ENCODE measurements at places on chromosomes 1 and 21. TPM values are rescaled to one million over a fixed set of nuclear protein-coding genes. Genes with fewer than 3 reads are reported as not detected.

STYXL2 gene
- not detected for total RNA-seq

DNA sequence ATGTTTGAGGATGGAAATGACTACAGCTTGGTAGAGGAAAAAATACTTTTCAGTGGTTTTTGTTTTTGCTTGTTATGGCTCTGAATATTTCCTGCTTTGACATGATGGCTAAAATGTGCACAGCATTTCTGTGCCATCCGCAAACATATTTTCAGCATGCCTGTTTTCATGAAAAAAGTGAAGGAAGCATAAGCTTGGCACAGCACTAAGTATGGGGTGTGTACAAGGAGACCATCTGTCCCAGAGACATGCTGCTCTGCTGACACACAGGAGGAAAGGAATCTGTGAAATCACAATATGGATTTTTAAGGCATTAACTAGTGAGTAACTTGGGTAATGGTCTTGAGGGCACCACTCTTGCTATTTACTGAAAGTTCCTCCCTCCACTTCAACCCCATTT, 595.5 kb downstream of the RWDD3 start:
- H3K27ac ChIP-seq = no peak overlapping the region
- no peak overlapping the region for H3K4me3 ChIP-seq
- no peaks in the 10 kb centered on the region for H3K36me3 ChIP-seq
- H3K4me1 ChIP-seq = no peaks in the 10 kb centered on the region

DNA sequence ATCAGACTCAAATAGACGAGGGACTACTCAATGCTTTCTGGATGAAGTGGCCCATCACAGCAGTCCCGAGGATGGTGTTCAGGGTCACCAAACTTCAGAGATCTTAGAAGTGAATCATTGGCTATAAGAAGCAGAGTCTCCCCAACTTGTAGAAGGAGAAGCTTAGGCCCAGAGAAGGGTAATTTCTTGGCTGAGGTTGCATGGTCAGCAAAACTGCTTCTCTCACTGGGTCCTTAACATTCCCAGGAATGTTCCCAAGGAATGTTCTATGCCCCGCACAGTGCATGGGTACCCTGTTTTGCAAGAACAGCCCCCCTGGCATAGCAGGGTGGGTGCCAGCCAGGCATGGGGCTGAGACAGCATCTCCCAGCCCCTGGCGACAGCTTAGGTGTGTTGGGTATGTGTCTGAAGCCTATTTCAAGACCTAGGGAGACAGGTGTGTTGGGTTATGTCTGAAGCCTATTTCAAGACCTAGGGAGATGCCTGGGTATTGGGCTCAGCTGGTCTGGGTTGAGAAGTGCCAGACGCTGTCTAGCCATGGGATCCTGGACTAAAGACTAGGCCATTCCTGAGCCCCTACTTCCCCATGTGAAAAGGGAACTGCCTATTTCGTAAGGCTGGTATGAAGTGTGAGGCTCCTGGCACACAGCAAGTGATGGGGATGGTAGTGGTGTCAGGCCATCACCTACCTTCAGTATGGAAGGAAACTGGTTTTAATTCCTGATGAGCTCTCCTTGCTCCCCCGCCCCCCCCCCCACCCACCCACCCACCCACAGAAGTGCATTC, 26.1 kb downstream of the PADI6 start:
- H3K4me1 ChIP-seq = peaks cover 3% of the 10 kb centered on the region
- DNase-seq = no peak
- peaks cover 9% of the 10 kb centered on the region for H3K27me3 ChIP-seq
- no peak overlapping the region for H3K4me3 ChIP-seq

TMPRSS15 gene
- not detected for total RNA-seq

- DNase-seq = no peak
- no peak overlapping the region for H3K27ac ChIP-seq
- H3K36me3 ChIP-seq = peaks cover 5% of the 10 kb centered on the region
- no peak overlapping the region for H3K4me3 ChIP-seq
Observed at GRCh38 chr1:26946270-26946669, 14.0 kb downstream of the KDF1 start.

DNA sequence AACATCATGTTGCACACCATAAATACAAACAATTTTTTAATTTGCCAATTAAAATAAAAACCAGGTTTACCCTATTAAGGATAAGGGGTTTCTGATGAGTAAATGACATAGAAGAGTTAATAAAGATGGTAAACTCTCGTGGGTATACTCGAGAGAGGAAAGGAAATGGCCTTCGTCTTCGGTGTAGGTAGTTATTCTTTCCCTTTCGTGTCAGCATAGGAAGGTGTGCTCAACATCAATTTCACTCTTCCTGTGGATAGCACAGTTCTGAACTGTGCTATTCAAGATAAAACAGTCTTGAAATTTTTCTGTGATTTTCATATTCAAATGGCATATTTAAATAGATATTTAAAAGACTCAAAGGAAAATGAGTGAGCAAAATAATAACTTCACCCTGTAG, 98.2 kb downstream of the RGL1 start:
- no peak for DNase-seq
- H3K36me3 ChIP-seq = peaks cover 2% of the 10 kb centered on the region
- no peak overlapping the region for H3K27ac ChIP-seq
- H3K4me1 ChIP-seq = peaks cover 2% of the 10 kb centered on the region
- H3K27me3 ChIP-seq = no peaks in the 10 kb centered on the region

AMY1C gene
- total RNA-seq = not detected

GRCh38 chr1:225827076-225827475, 17.2 kb downstream of the EPHX1 start:
- no peak for DNase-seq
- H3K4me3 ChIP-seq = no peak overlapping the region
- H3K36me3 ChIP-seq = peaks cover 3% of the 10 kb centered on the region
- H3K4me1 ChIP-seq = no peaks in the 10 kb centered on the region

ADSS2 gene
- total RNA-seq = 44.6 TPM

GRCh38 chr1:35120458-35121133, 41.4 kb downstream of the ZMYM1 start:
- peaks cover 8% of the 10 kb centered on the region for H3K4me1 ChIP-seq
- no peak for DNase-seq
- no peak overlapping the region for H3K4me3 ChIP-seq
- H3K36me3 ChIP-seq = peaks cover 2% of the 10 kb centered on the region

USH2A gene
- not detected for total RNA-seq

- no peak for DNase-seq
- H3K27me3 ChIP-seq = peaks cover 18% of the 10 kb centered on the region
- H3K4me3 ChIP-seq = no peak overlapping the region
- H3K4me1 ChIP-seq = no peaks in the 10 kb centered on the region
- no peaks in the 10 kb centered on the region for H3K36me3 ChIP-seq
Observed at GRCh38 chr1:63824451-63824850, 50.6 kb downstream of the ROR1 start.

NECTIN4 gene
- total RNA-seq = not detected

DNA sequence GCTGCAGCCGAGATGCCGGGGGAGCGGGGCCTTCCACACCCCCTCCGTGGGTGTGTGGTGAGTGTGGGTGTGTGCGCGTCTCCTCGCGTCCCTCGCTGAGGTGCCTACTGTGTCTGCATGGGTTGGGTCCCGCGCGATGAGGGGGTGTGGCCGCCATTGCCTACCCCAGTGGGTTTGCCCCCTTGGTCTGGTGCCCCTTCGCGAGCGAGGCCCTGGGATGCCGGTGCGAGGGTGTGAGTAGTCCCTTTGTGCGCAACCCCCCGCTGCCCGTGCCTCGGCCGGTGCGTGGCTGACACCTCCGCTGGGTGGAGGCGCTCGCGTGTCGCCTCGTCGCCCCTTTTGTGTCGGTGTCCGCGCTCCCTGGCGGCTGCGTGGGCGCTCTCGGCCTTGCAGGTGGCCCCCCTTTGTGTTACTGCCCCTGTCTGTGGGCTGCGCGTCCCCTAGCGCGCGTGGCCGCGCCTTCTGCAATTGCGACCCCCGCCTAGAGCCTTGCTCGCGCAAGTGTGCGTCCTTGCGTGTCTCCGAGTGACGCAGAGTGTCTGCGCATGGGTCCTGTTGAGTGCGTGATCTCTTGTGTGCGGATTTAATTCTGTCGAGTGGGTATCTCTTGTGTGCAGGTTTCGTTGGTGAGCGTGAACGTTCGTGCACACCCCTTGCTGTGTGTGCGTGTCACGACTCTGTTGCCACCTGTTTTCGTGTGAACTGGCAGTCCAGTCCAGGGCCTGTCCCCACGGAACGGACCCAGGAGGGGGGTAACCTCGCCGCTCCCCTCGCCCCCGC, 553 bp downstream of the TTC3 start:
- H3K27ac ChIP-seq = peak overlapping the region; percentile 97
- H3K4me3 ChIP-seq = peak overlapping the region; percentile 96
- H3K4me1 ChIP-seq = peaks cover 34% of the 10 kb centered on the region
- no peaks in the 10 kb centered on the region for H3K27me3 ChIP-seq

DNA sequence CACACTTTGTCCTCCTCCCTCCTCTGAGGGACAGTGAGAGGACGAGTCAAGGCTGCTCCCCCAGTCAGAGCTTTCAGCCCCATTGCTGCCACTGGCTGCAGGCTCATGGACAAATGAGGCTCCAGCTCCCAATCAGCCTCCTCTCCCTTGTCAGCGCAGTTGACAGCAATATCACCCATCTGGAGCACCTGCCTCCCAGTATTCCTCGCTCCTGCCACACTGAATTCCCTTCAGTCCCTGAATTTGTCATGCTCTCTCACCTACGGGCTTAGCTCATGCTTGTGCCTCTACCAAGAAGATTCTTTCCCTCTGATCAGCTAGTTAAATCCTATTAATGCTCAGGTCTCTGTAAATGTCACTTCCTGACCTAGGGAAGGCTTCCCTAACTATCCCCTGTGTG, 54.4 kb upstream of the SYT6 start:
- no peak for DNase-seq
- peaks cover 16% of the 10 kb centered on the region for H3K4me1 ChIP-seq
- peak overlapping the region; percentile 70 for H3K27ac ChIP-seq
- H3K36me3 ChIP-seq = peaks cover 5% of the 10 kb centered on the region
- H3K27me3 ChIP-seq = peaks cover 90% of the 10 kb centered on the region
- peak overlapping the region; percentile 42 for H3K4me3 ChIP-seq

DNA sequence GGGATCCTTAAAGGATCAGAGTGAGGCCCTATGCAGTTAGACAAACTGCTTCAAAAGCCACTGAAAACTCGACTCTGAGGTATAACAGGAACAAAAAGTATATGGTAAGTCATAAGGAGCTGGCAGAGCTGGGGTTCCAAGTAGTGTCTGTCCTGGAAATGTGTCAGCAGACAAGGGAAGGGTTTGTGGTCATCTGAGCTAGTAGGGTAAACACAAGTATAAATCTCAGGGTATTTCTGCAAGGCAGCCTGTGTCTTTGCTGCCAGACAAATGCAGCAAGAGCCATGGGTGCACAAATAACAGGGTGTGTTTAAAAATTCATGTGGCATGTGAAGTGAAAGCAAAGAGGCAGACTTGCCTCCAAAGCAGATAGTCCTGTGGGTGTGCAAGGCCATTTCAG, 759.0 kb upstream of the ADAMTS5 start:
- no peaks in the 10 kb centered on the region for H3K36me3 ChIP-seq
- DNase-seq = no peak
- no peaks in the 10 kb centered on the region for H3K27me3 ChIP-seq
- no peak overlapping the region for H3K27ac ChIP-seq
- no peaks in the 10 kb centered on the region for H3K4me1 ChIP-seq

- no peak for DNase-seq
- no peaks in the 10 kb centered on the region for H3K27me3 ChIP-seq
- H3K36me3 ChIP-seq = no peaks in the 10 kb centered on the region
- H3K27ac ChIP-seq = no peak overlapping the region
- no peaks in the 10 kb centered on the region for H3K4me1 ChIP-seq
Observed at GRCh38 chr1:237670302-237670701, 220.4 kb downstream of the ZP4 start.

- DNase-seq = no peak
- H3K27ac ChIP-seq = no peak overlapping the region
- no peaks in the 10 kb centered on the region for H3K27me3 ChIP-seq
- no peak overlapping the region for H3K4me3 ChIP-seq
Observed at GRCh38 chr1:158962983-158963382, 31.6 kb downstream of the PYHIN1 start.

DNA sequence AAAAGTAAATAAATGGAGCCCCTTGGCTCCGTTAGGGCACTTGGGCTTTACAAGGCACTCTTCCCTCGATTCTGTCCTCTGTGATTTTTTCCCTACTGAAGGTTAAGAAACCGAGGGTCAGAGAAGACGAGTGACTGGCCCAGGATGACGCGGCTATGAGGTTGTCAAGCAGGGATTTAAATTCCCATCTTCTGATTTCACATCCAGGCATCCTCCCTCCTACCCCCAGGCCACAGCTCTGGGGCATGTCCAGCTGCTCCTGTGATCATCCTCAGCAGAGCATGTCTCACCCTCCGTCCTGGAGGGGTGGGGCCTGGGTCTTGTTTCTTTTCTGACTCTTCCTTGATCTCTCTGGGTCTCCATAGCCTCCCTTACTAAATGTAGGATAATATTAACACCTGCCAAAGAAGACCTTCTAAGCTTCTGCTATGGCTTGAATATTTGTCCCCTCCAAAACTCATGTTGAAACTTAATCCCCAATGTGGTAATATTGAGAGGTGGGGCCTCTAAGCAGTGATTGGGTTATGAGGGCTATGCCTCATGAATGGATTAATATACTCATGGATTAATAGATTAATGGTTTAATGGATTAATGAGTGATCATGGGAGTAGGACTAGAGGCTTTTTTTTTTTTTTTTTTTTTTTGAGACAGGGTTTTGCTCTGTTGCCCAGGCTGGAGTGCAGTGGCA, 4.6 kb downstream of the CRYBG2 start:
- no peak overlapping the region for H3K4me3 ChIP-seq
- H3K36me3 ChIP-seq = peaks cover 3% of the 10 kb centered on the region
- DNase-seq = no peak
- peaks cover 5% of the 10 kb centered on the region for H3K27me3 ChIP-seq

GRCh38 chr1:145995964-145996432, 381 bp downstream of the TXNIP start:
- peaks cover 65% of the 10 kb centered on the region for H3K4me1 ChIP-seq
- no peaks in the 10 kb centered on the region for H3K27me3 ChIP-seq
- DNase-seq = no peak
- H3K36me3 ChIP-seq = peaks cover 25% of the 10 kb centered on the region
- peak overlapping the region; percentile 97 for H3K27ac ChIP-seq
- peak overlapping the region; percentile 99 for H3K4me3 ChIP-seq

- peaks cover 11% of the 10 kb centered on the region for H3K36me3 ChIP-seq
- no peaks in the 10 kb centered on the region for H3K27me3 ChIP-seq
- H3K4me1 ChIP-seq = peaks cover 21% of the 10 kb centered on the region
- no peak for DNase-seq
Observed at GRCh38 chr1:180973369-180973768, 49.3 kb downstream of the STX6 start.

- H3K27ac ChIP-seq = no peak overlapping the region
- H3K36me3 ChIP-seq = peaks cover 7% of the 10 kb centered on the region
- H3K4me3 ChIP-seq = no peak overlapping the region
- no peaks in the 10 kb centered on the region for H3K4me1 ChIP-seq
- no peaks in the 10 kb centered on the region for H3K27me3 ChIP-seq
Observed at GRCh38 chr1:202501281-202501680, 152.8 kb downstream of the PPP1R12B start.

OLFM3 gene
- total RNA-seq = not detected

SH2D2A gene
- total RNA-seq = 129 TPM

PLEKHG5 gene
- 10.8 TPM for total RNA-seq

SPRR2G gene
- not detected for total RNA-seq

FAM72B gene
- total RNA-seq = 0.35 TPM

GRCh38 chr1:108972951-108973350, 9.7 kb upstream of the CLCC1 start:
- DNase-seq = no peak
- H3K27me3 ChIP-seq = no peaks in the 10 kb centered on the region
- peaks cover 21% of the 10 kb centered on the region for H3K36me3 ChIP-seq
- H3K4me1 ChIP-seq = peaks cover 7% of the 10 kb centered on the region
- peak overlapping the region; percentile 2 for H3K27ac ChIP-seq
